ENCODE measurements at places on chromosomes 3 and 15.

GRCh38 chr3:115239717-115240116 lies 92.6 kb upstream of the ZBTB20 start:
- DNase-seq: no peak

GRCh38 chr3:6060251-6060650 lies 800.7 kb upstream of the GRM7 start:
- no peak for DNase-seq

DNA sequence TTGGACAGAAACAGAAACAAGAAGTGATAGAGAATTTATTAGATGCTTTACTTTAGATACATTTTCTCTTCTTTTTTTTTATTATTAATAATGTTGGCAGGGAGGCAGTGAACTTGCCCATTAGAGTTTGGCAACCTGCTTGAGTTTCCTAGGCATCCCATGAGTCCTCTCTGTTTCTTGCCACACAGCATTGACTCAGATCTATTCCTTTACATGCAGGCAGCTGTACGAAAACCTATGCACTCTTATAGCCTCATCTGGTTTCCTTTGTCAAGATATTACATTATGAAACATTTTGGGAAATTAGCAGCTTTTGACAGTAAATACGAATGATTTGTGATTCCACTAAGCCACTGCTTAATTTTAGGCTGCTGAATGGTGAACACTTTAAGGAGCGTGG lies 23.3 kb downstream of the IL1RAP start:
- no peak for DNase-seq

GRCh38 chr3:72176537-72177041 lies 391.6 kb upstream of the PROK2 start:
- DNase-seq: no peak

GRCh38 chr15:81278306-81279029 lies 45.5 kb downstream of the STARD5 start:
- DNase-seq: no peak

GRCh38 chr15:33310481-33311311 lies at the start of gene RYR3:
TSS of gene RYR3 (plus strand) at chr15:33310967. CDS start at chr15:33311046, 79 bp downstream.
- no peak for DNase-seq

GRCh38 chr15:71757741-71758530 lies 52.4 kb upstream of the NR2E3 start:
- no peak for DNase-seq

DNA sequence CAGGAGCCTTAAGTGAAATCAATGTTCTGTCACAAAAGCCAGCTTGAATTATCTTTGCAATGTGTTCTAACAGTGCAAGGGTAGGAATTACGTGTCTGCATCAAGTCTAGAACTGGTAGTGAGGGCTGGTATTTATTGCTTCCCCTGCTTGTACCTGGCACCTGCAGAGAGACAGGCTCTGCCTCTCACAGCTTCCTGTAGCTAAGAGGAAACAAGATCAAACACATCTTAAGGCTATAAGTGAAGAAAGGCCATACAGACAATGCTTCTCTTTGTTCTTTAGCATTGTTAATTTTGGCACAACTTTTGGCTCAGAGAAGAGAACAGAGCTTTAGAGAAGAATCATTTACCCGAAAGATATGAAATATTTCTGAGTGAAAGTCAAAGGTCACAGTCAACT lies 479.9 kb downstream of the GRM7 start:
- DNase-seq: no peak

DNA sequence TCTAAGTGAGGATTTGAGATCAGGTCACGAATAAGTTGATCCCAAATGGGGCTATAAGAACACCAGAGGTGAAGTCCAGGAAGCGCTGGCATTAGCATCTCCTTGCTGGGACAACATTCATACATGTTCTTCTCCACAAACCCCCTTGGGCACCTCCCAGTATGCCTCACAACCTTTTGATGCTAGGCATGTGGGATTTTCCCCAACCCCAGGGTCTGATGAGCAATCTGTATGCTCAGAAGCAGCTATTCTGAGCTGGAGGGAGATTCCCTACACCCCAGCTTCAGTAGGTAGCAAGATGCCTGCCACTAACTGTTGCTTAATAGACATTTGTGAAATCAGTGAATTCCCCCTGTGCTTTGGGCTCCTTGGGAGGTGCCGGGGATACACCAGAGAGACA lies 32.2 kb downstream of the SLC6A11 start:
- peak; percentile 25 for DNase-seq

DNA sequence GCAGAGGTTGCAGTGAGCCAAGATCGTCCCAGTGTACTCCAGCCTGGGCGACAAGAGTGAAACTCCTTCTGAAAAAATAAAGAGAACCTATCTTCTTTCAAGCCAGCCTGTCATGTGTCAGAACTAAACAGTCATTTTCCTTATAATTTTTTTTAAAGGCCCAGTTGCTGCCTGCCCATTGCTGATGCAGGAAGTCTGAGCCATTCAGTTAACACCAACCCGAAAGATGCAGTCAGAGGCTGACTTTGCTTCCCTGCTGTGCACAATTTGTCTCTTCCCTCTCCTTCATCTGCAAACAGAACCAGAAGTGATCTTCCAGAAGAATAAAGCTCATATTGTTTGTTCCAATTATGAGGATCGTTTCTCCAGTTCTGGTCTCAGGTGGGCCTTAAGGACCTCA lies 220.6 kb downstream of the SLCO3A1 start:
- no peak for DNase-seq

- no peak for DNase-seq
These were observed 133.8 kb upstream of the MCTP2 start for GRCh38 chr15:94097552-94097951.

- no peak for DNase-seq
These were observed 124.8 kb downstream of the SV2B start for GRCh38 chr15:91224755-91225380.

- peak; percentile 15 for DNase-seq
These were observed 785 bp downstream of the MFSD1 start for GRCh38 chr3:158802409-158803268.

DNA sequence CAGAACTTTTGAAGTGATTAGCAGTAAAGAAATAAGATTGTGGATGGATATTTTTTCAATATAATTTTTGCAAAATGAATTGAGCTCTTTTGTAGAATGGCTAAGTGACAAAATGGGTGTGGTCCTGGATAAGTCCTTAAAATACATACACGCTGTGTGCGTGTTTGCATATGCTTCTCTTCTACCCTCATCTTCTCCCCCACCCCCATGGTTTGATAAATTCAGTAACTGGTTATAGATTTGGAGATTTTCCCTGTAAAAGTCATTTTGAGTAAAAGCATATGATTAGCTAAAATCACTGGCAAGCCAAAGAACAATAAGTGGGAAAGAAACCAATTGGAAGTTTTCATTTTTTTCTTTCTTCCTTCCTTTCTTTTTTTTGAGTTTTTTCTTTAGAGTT lies 453.9 kb upstream of the MDFIC2 start:
- no peak for DNase-seq

DNA sequence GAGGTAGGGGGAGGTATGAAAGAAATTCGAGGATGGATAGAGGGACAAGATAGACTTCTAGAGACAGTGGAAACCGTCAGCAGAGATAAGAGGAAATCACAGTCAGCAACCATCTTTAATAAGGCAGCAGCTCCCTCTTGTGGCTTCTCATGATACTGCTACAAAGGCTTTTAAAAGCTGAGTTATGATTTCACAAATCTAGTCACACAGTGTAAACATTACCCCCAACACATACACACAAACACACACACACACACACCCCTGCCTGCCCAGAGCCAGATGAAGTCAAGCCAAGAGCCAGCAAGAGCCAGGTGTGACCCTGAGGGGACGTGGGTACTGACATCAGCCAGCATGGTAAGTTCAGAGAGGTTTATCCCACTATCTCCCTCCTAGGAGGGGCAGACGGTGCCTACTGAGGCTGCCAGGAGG lies 18.9 kb upstream of the TGM5 start:
- peak; percentile 64 for DNase-seq

DNA sequence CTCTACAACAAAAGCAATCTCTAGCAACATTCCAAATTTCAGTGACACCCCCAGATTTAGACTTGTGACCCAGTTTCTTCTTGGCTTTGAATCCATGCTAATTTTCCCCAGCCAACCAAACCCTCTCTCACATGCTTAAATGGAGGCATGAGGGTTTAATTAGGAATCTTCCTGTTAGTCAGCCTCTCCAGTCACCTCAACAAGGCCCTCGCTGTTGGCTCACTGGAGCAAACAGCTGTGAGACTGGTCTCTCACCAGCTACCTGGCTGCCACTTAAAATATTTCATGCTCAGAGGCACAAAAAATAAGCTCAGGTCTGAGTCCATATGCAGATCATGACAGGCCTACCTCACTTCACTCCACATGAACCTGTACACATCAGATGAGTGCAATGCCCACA lies 630.4 kb upstream of the ADAMTS9 start:
- DNase-seq: no peak

DNA sequence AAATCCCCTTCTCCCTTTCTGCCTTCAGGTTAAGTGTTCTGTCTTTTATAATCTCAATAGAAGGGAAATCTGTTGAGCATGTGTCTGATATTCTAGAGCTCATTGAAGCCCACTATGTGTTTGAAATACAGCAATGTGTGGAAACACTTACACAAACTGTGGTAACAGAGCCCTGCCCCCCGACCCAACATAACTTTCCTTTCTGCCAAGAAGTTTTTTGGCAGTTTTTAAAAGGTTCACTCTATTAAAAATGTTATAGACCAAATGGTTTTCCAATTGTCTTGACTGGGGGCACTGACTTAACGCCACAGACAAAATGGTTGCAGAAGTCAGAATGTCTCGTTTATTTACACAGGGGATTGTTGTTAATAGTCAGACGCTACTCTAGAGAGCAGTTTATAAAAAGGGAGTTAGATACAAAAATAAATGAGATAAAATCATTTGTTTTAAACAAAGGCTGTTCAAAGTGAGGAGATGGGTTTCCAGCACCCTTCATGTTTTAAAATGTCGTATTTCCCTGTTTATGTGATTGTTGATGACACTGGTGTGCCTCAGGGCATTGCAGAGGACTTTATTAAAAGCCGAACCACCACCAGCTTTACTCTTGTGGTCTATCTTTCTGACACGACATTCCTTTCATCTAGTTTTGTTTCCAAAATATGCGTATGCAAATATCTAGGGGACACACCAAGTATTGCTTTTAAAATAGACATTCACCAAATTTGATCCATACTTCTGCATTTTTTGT lies 26.7 kb upstream of the GREM1 start:
- no peak for DNase-seq

- no peak for DNase-seq
These were observed 77.1 kb downstream of the SPSB4 start for GRCh38 chr3:141128126-141128777.

DNA sequence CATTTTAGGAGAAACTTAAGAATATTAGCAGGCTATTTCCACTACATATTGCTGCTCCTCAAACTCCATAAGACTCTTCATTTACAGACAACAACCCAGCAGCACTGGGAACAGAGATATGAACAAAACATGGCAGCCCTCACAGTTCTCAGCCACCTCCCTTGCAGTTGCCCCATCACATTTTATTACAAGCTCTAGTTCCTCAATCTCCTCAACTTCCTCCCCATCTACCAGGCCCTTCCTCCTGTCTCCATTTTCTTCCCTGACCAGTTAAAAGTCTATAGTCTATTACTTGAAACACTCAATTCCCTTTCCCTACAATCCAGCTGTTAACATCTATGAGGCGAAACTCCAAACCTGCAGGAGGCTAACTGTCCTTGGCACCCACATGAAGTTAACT lies 412.5 kb downstream of the TBC1D5 start:
- no peak for DNase-seq

DNA sequence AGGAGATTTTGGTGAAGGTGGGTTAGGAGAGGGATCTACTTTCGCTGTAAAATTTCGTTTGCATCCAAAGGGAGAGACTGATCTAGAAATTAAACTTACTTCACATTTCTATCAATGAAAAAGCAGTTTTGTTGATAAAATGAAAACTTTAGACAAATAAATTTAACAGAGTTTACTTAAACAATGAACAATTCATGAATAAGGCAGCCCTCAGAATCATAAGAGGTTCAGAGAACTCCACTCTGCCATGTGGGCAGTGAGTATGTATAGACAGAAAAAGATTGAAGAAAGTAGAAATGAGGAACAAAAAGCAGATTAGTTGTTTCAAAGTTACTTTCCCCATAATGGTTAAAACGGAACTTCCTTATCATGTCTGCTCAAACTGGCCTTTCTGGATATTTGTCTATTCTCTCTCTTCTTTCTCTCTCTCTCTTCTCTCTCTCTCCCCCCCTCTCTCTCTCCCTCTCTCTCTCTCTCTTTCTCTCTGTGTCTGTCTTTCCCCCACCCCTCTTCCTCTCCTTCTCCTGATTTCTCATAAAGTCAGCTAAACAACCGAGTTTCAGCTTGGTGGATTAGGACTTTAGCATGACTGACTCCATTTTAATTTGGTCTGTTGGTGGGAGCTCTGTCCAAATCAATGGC lies 248.9 kb downstream of the TJP1 start:
- DNase-seq: no peak

DNA sequence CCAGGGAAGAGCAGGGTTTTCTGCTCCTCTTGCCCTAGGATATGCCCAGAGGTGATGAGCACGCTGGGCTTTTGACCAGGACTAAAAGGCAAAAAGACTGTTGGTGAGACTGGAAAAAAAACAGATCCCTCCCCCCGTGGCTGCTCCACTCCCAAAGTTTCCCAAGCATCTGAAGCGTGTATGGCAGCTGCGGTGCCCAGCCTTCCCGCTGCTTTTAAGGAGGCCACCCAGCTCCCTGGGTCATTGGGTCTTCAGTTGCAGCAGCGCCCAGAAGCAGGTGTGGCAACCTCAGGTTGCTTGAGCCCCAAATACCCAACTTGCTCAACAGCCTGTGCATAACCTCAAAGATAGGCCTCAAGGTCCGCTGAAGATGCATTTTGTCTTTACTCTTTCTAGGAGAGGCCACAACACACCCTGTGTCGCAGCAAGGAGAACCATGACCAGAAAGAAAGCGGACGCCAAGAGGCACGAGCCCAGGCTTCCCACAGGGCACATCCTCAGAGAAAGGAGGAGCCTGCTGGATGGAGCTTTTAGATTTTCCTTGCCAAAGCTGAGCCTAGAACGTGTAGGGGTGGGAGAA lies 2.0 kb downstream of the SRGAP3 start:
- no peak for DNase-seq

GRCh38 chr3:76997733-76998132 lies 42.2 kb upstream of the ROBO2 start:
- DNase-seq: no peak

DNA sequence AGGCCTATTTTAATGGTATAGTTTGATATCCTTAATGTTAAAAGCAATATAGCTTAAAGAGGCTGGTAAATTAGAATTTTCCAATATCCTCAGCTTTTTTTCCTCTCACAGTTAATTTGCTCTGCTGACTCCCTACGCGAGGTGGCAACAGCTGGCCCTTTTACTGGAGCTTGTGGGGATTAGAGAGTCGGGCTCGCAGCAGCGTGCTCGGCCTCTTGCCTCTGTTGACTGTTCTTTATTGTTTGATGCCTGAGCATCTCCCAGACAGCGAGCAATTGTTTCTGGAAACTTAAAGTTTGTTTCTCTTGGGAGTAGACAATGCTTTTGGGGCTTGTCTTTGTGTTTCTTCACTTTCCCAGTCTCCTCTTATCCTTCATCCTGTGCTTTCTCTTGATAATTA lies 80.8 kb downstream of the OPA1 start:
- no peak for DNase-seq

Data from stimulated activated CD4-positive, alpha-beta T cell treated with anti-CD3 and anti-CD28 coated beads, Interleukin-4, amount 100 ng/mL, for 24 hours (primary cell).